Coronary artery (tissue), 2 donors: ENCODE measurements at places on chromosomes 1 and 21.

GRCh38 chr1:155481741-155482241, 80.8 kb downstream of the ASH1L start:
- no peak for DNase-seq

DNA sequence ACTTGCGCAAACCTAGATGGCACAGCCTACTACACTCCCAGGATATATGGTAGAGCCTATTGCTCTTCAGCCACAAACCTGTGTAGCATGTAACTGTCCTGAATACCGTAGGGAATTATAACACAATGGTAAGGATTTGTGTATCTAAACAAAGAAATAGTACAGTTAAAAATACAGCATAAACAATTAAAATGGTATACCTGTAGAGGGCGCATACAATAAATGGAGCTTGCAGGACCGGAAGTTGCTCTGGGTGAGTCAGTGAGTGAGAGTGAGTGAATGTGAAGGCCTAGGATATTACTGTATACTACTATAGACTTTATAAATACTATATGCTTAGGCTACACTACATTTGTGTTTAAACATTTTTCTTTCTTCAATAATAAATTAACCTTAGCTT, 99.3 kb downstream of the PLD5 start:
- no peak for DNase-seq

- DNase-seq: no peak
These were observed 7.3 kb upstream of the GNL2 start for GRCh38 chr1:37602750-37603694.

GRCh38 chr1:241531195-241532161, 700 bp upstream of the KMO start:
- DNase-seq: no peak

DNA sequence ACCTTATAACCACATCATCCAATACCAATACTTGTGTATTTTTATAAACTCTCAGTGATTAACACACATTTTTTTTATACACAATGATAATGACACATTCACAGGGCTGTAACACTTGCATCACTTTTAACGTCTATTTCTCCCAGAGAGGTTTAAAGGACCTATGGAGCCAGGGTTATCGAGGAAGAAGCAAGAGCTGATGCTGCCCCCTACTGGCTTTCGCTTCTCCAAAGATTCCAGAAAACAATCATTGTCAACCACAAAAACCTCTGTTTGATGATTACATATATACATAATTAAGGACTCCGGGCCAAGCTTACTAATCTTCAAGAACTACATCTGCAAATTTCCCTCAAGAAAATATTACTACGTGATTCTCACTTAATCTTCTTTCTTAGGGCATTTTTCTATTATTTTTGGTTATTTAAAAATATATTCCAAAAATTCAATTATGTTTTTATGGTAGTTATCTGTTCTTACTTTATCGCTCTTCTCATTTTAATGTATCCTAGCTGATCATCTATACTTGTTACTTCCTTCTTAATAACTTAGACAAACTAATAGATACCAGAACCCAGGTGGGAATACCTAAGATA, 214.5 kb downstream of the VAV3 start:
- no peak for DNase-seq

GRCh38 chr21:24093032-24093431, 1514.2 kb downstream of the MRPL39 start:
- DNase-seq: no peak

GRCh38 chr1:193581341-193581740, 394.9 kb upstream of the B3GALT2 start:
- no peak for DNase-seq

GRCh38 chr1:116449578-116449977, 76.5 kb downstream of the ATP1A1 start:
- DNase-seq: no peak

- DNase-seq: no peak
These were observed 11.2 kb upstream of the VWA5B1 start for GRCh38 chr1:20279509-20279908.

- no peak for DNase-seq
These were observed 45.4 kb upstream of the IGSF21 start for GRCh38 chr1:18062185-18062584.

DNA sequence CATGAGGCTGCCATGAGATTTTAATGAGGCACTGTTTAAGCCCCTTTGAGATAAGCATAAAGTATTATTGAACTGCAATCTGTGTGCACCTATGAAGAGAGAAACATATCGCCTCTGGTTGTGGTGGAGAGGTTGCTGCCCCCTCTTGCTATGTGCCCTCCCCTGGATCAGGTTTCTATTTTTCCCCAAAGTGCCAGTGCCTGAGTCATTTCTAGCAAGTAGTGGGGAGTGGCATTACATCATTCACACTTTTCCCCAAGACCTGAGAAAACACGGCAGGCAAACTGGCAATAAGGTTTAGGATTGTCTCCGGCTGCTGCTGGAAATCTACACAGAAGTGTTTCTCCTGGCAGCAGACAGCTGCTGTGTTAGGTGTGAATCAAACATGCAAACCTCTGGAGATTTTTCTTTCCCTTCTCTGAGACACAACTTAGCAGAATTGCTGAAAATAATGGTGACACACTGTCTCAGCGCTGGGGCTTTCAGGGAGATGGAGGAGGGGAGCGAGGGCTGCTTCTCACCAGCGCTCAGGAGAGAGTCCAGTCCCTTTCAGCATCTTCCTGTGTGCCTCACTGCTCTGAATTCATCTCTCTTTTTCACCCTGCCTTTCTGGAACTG, 13.7 kb upstream of the RGS16 start:
- no peak for DNase-seq

DNA sequence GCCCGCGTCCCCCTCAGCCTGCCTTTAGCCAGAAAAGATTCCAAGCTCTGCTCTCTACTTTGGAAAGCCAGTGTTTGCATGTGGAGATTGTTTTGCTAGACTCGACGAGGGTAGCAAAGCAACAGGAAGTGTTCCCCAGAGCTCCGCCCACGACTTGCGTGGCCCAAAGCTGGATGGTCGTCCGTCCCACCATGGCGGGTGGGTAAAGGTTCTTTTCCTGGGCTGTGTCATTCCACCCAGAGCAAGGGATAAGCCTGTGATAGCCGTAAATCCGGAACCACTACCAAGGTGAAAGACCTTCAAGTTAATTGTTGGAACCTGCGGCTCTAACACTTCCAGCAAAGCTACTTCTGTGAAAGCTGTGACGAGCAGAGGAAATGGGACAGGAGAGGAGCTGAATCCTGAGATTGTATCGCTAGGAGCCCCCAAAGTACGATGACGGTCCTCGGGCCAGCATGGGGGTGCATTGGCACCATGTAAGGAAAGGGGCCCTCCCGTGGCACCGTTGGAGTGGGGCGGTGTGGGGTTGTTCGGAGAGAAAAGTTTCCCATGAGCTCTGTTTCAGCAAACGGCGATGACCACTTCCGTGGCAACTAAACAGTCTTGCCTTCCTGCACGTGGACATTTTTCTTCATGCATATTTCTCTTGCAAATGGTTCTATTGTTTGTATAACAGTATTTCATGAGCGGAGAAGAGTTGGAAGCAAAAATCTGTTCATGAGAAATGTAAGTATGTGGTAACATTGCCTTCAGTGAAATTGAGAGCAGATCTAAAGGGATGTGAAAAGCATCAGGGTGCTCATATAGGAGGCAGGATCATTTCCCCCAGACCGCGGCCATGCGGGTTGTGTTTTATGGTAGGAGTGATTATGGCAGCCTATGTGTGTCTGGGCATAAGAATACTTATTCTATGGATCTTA, 8.4 kb downstream of the MX2 start:
- no peak for DNase-seq

DNA sequence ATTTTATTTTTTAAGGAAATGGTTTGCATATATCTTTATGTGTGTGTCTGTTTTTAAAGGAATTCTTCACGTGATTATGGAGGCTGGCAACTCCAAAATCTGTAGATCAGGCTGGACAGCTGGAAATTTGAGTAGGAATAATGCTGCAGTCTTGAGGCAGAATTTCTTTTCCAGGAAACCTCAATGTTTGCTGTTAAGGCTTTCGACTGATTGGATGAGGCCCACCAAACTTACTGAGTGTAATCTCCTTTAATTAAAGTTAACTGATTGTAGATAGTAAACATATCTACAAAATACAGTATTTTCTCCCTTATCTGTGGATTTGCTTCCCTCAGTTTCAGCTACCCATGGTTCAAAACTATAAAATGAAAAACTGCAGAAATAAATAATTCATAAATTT, 883.1 kb downstream of the TTLL7 start:
- no peak for DNase-seq

DNA sequence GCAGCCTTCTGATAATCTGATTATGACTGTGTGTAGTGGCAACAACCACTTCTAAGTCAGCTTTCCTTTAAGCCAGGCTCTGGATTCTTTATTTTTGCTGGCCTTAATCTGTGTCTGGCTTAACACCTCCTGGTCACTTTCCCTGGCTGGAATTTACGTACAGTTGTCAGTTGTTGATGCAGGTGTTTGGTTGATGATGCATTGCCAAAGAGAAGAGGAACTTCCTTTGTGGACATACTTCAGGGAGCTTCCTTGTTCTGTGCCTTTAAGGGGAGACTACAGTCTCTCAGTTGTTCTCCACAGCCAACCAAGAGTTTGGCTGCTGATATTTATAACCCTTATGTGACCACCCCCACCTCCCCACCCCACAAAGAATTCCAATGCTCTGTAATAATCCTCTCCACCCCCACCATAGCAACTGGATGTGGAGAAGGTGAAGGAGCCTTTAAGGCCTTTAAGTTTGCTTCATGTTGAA, 96.0 kb upstream of the BMP8A start:
- DNase-seq: no peak

DNA sequence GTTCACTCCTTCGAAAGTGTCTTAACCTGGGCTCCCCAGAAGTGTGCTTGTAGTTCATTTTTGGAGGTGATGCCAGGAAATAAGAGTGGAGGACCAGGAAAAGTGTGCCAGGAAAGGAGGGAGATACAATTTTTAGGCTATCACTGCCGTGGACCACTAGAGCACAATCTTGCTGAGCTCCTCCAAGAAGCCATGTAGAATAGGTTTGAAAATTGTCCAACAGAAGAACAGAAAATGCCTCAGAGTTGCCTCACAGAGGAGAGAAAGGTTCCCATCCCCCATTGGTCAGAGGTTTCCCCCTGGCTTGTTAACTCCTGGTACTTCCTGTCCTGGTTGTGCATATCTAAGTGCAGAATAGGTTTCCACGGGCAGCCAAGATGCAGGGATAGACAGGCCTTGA, 41.6 kb downstream of the CATSPERE start:
- DNase-seq: no peak

GRCh38 chr1:217524787-217525520, 105.9 kb downstream of the GPATCH2 start:
- DNase-seq: no peak

DNA sequence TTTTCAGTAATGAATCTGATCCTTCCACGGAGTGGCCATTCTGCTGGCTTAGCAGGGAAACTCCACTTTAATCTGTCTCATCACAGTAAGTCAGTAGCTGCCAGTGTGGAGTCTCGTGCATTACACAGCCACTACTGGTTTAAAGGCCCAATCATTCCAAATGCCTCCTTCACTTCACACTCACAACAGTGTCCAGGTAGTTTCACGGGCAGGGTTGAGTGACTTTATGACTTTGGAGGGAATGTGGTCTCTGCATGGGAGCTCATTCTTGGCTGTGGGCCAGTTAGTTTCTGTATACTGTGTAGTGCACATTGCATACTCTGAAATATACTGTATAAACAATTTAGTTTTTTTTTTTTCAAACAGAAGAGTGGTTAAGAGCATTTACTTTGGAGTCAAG, 34.6 kb upstream of the C1orf87 start:
- DNase-seq: no peak

DNA sequence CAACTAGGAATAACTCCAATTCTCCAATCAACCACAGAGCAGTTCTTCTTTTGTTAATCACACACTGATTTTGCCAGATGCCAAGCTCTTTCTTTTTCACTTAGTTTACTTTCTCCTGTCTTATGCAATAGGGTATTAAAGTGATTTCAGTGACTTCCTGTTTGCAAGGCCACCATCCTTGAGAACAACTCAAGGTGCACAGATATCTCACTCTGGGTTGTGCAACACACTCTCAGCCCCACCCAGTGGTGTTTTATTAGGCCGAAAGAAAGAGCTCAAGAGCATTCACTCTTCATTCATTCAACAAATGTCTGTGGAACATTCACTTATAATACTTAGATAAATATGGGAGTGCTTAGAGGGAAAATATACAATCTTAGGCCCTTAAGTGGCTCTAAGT, 352.5 kb downstream of the ZNF326 start:
- no peak for DNase-seq

GRCh38 chr1:3770047-3770765, 2.3 kb upstream of the SMIM1 start:
- no peak for DNase-seq

- no peak for DNase-seq
These were observed 10.2 kb downstream of the NES start for GRCh38 chr1:156666862-156667609.

DNA sequence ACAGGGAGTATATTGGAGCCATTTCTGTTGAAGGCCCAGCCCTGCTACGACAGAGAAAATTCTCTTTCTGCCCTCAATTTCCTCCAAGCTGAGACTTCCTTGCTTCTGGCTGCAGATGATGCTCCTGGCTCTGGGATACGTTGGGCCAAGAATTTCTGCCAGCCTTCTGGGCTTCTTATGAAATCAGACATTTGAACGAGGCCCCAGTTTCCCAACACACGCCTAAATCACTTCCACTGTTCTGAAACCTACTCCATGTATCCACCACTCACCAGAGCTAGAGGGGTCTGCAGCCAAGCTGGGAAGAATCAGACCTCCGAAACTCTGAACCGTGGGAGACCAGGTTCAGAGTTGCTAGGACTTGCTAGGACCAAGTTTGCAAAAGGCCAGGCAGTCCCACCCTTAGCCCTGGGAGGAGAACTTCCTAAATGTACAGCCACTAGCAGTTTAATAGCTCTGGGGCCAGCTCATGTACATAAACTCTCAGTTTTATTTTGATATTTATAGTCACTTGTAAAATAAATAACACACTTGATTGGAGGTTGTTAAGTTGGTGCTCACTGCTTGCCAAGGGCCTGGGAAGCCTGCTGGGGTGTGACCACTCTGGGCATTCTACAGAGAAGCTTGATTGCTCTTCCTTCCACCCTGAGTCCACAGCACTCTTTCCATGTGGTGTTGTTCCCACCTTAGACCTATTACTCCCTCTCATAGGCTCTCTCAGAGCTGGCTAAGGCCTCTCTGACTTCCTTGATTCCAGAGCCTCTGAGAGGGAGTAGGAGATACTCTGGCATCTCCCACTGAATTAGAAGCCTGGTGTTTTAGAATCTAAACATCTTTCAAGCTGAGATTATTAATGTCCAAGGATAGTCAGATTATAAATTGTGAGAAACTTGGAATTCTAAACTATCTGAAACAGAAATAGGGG, 83.4 kb upstream of the TRABD2B start:
- no peak for DNase-seq

GRCh38 chr1:167924543-167925231, 10.8 kb upstream of the ADCY10 start:
- no peak for DNase-seq

GRCh38 chr1:244836584-244836983, 1.1 kb downstream of the COX20 start:
- no peak for DNase-seq

GRCh38 chr21:44444286-44444931, 10.9 kb upstream of the LRRC3 start:
- DNase-seq: no peak
